Stimulated activated CD4-positive, alpha-beta T cell treated with anti-CD3 and anti-CD28 coated beads, Interleukin-4, amount 100 ng/mL, for 48 hours (primary cell): ENCODE measurements at places on chromosomes 6 and 20.

DNA sequence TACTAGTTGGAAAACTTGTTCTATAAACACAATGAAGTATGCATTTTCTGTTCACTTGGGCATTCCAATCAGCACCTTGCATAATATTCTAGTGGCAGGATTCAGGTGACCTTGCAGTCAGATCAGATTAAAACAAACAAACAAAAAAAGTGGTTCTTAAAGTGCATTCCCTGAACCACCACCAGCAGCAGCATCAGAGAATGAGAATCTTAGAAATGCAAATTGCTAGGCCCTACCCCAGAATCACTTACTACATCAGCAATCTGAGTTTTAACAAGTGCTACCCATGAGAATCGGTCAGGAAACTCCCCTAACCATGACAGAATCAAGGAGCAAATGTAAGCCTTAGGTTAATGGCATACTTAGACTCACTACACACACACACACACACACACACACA lies 41.7 kb downstream of the SNAP25 start:
- DNase-seq: no peak

DNA sequence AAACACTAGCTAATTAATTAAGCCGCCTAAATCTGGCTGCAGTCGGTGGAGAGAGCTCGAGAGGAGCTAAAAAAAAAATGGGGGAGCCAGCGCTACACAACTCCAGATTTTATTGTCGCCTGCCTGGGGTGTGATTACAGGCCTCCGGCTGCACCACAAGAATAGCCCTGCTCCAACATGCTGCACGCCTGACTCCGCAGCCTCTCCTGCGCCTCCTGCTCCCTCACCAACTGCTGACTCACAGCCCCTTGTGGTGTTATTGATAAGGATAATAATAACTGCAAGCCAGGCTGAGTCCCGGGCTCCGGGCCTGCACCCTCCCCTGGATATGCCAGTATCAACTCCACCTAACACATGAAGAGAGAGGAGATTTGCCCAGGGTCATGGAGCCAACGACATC lies 16.8 kb downstream of the SIRPA start:
- DNase-seq: no peak

DNA sequence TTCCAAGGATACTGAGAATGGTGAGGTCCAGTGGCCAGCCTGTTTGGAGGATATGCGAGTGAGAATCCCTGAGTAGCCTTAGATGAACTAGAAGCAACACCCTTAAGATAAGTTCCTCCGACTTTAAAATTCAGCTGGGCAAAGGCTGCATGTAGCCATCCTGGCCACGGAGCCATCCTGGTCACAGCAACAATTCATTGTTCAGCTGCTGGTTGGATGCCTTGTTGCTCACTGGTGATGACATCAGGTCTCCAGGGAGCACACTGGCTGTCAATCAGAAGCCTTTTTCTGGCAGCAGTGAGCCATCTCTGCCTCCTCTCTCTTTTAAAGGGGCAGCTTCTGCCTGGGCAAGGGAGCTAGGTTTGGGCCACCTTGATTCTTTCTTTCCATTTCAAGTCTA lies 22.4 kb upstream of the RIMS4 start:
- DNase-seq: no peak

DNA sequence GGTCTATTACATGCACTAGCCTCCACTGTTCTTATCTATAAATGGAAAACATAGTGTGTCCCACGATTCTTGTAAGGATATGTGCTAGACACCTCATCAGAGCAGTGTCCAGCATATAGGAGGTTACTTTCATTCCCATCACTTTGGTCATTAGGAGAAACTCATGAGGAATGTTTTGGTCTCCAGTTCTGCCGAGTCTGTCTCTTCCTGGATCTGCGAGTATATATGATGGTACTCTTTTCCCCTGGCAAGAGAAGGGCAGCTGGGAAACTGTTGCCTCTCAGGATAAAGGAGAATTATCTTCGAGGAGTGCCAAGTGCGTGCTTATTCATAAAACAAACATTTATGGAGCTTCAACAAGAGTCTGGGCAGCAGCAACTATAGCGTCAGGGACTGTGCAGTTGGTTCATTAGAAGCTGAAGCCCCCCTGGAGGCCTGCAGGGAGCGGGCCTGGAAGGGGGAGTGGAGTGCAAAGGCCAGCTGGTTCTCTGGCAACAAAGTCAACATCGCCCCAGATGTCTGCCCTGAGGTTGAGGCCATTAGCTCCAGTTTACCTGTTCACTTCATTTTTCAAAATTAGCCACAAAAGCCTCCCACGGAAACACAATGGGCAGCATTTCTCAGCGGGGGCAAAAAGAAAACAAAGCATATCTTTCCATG lies 811.9 kb downstream of the MAFB start:
- no peak for DNase-seq

- DNase-seq: no peak
These were observed 214.0 kb upstream of the CEP162 start for GRCh38 chr6:84441456-84441855.

DNA sequence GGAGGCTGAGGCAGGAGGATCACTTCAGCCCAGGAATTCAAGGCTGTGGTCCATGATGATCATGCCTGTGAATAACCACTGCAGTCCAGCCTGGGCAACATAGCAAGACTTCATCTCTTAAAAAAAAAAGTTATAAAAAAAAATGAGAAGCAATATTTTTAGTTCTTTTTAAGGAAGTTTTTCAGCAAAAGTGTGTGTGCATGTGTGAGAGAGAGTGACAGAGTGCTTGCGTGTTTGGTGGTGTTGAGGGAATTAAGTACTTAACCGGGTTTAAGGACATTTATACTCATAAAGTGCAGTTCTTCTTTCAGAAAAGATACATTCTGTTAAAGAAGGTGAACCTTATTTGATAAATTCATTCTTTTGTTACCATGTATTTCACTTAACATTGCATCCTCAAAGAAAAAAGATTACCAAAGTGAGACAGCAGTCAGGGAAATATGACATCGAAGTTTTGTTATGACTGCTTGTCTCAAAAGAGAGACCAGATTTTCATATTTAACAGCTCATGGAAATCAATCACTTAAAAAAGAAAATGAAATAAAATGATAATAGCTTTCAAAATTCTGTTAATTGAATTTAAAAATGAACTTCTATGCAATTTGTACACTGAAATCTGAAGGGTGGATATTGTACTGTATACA lies 254.7 kb downstream of the ARHGAP18 start:
- no peak for DNase-seq

GRCh38 chr6:52297433-52297832 lies 12.9 kb upstream of the MCM3 start:
- DNase-seq: no peak

DNA sequence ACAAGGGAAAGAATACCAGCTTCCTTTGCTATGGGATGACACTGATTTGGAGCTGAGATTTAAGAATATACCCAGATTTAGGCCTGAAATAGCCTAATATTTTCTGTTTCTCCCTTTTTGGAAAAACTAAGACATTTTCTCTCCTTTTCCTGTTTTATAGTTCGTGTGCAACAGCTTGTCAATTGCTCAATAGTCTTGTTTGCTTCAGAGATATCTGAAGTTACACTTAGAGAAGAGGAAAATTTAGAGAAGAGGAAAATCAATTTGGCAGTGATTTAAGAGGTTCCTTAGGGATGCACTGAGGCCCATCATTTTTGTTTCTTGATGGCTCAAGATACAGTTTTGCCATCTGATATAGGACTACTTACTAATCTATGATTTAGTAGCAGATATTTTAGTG lies 398.6 kb downstream of the RFPL4B start:
- no peak for DNase-seq

GRCh38 chr6:88916615-88917208 lies 46.7 kb downstream of the RNGTT start:
- DNase-seq: no peak

- no peak for DNase-seq
These were observed 51.8 kb upstream of the SLCO4A1 start for GRCh38 chr20:62590309-62591121.

DNA sequence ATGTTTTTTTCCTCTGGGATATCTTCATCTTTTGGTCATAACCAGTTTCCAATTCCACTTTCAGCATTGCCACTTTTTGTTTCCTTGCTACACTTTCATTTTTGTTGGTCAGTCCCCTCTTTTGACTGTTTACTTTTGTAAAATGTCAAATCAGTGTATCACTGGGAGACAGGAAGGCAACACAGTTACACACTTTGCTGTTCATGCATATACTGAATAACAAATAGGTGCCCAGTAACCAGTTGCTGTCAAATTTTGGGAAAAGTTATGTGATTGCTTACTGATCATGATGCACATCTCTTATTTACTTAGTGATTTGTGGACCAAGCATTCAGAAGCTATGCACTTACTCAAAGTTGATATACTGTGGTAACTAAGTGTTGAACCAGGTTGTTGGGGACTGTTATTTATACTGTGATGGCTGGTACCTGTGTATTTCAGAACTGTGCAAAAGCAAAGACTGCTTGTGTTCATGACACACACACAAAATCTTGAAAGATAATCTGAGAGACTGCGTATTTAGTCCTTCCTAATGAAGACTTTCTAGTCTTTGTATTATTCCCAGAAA lies 41.0 kb downstream of the ZNF292 start:
- DNase-seq: no peak
